T-helper 17 cell (primary cell): ENCODE measurements at places on chromosomes 7 and 10. TPM values are rescaled to one million over a fixed set of nuclear protein-coding genes. Genes with fewer than 3 reads are reported as not detected.
A peak's percentile ranks its signal among the peaks of the same experiment; 100 is the strongest.

GRCh38 chr7:137209151-137209817 lies 134.2 kb downstream of the PTN start:
- no peak for DNase-seq

DNA sequence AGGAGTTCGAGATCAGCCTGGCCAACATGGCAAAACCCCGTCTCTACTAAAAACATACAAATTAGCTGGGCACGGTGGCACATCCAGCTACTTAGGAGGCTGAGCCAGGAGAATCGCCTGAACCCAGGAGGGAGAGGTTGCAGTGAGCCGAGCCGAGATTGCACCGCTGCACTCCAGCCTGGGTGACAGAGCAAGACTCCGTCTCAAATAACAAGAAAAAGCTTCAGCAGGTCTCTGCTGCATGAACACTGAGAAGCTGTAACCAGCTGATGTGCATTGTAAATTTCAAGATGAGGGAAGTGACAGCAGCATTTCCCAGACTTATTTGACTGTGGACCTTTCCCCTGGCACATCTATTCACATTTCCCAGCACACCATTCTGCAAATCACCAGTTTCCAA lies 222.0 kb downstream of the CALN1 start:
- DNase-seq = no peak

DNA sequence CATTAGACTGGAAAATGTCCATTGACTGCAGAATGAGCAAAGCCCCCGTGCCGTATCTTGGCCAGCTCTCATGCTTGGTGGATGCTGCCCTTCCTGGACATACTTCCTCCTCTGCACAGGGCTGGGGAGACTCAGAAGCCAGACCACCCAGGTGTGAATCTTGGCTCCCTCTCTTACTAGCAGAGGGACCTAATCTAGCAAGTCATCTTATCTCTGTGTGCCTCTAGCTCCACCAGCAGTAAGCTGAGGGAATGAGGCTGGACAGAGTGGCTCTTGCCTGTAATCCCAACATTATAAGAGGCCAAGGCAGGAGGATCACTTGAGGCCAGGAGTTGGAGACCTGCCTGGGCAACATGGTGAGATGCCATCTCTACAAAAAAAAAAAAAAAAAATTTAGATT lies 173.8 kb upstream of the GHITM start:
- no peak for DNase-seq

CAMK2B gene
- total RNA-seq = not detected

GRCh38 chr7:69609541-69610373 lies 11.5 kb downstream of the AUTS2 start:
- DNase-seq = no peak

DENND2A gene
- not detected for total RNA-seq

PIK3CG gene
- total RNA-seq = 25.7 TPM

- DNase-seq = no peak
Observed at GRCh38 chr10:131577786-131578471, 266.4 kb upstream of the TCERG1L start.

CNPY1 gene
- total RNA-seq = not detected

GRCh38 chr10:101095550-101096213 lies 33.9 kb downstream of the KAZALD1 start:
- peak; percentile 55 for DNase-seq

DNA sequence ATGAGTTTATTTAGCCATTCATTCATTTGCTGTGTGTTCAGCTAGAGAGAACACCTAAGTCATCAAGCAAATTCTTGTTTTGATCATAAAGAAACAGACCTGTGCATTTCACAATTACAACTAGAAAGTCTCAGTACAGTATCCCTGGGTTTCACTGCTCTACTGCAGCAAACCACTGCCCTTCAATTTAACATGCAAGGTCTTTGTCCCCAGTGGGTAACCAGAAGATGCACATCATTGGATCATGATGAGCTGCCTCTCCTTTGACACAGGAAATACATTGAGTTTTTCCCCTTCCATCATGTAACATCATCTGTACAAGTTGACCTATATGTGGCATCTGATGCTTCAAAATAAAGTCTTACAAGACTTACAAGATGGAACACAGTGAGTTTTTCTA lies 70.5 kb upstream of the MRLN start:
- no peak for DNase-seq

GIMAP7 gene
- 68.3 TPM for total RNA-seq

DNA sequence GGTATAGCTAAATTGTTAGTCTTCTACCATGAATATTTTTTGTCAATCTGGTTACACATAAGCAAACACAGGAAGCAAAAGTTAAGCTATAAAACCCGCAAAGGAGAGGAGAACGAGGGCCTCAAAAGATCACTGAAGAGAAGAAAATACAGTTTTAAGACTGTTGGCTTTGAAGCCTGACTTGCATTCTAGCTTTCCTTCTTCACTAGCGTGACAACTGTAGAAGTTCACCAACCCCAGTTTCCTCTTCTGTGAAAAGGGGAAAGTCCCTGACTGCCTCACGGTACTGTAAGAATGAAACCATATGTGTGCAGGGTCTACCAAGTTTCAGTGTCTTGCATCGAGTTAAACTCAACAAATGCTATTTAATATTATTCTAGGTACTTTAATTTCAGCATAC lies 7.5 kb upstream of the LRRN3 start:
- no peak for DNase-seq

GRCh38 chr10:71836596-71836974 lies 14.5 kb downstream of the PSAP start:
- DNase-seq = no peak

MMRN2 gene
- 0.42 TPM for total RNA-seq

TAS2R41 gene
- total RNA-seq = 0.52 TPM

DNA sequence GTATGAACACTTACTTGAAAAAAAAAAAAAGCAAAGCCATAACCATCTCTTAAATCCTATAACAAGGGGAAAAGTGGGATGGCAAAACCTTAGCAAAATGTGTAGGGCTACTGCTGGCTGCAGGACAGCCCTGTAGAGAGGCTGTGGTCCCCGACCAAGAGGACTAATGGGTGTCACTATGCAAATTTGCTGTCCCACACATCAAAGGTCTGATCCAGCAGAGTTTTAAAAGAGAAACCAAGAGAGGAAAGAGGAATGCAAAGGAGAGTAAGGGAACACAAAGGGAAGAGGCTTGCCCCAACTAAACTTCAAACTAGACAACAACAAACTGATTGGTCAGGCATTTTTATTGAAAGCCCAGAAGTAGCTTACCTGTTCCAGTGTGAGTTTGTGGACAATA lies 3.1 kb upstream of the ZNRF2 start:
- no peak for DNase-seq

- DNase-seq = no peak
Observed at GRCh38 chr10:80203835-80204676, 1.3 kb downstream of the ANXA11 start.

SORCS3 gene
- total RNA-seq = 0.35 TPM

AP1S1 gene
- total RNA-seq = 11.7 TPM

- no peak for DNase-seq
Observed at GRCh38 chr10:1464881-1465417, 272.4 kb downstream of the ADARB2 start.

CRTAC1 gene
- not detected for total RNA-seq

DNA sequence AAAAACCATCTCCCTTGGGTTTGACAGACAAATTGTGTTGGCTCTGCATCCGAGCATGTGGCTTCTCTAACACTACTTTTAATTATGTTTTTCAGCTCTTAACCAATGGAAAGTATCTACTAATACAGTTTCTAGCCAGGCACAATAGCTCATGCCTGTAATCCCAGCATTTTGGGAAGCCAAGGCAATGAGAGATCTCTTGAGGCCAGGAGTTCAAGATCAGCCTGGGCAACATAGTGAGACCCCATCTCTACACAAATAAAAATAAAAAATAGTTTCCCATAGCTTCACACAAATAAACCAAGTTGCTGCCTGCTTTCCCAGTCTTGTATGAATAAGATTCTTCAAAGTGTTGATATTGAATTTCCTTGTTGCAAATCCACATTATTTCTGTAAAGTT lies 13.8 kb upstream of the ARHGAP12 start:
- no peak for DNase-seq

- DNase-seq = no peak
Observed at GRCh38 chr10:100746784-100747455, 1.5 kb downstream of the PAX2 start.

DNA sequence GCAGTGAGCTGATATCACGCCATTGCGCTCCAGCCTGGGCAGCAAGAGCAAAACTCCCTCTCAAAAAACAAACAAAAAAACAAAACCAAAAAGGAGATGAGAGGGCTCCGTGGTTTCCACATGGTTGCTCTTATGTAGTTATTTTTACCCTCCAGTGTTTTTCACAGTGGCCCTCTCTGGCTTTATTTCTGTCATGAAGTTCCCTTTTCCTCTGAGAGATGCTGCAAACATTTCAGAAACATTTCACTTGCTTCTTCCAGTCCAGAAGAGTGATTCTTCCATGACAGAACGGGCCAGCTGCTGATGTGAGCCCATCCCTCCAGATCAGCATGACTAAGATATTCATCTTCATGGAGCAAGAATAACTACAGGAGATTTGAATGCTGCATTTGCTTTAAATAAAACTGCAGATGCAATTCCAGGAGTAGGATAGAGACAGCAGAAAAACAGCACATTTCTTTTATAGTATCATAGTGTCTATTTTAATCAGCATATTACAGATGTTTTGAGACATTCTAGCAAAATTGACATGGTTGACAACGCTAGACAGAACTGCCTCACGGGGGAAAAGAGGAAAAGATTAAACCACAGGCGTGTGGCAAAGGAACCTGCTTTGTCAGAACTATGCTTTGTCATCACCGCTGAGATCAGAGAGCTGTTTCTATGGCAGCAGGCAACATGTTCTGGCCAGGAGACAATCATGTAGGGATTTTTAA lies 40.3 kb downstream of the NRCAM start:
- no peak for DNase-seq

- DNase-seq = no peak
Observed at GRCh38 chr7:158584407-158584806, 3.2 kb downstream of the PTPRN2 start.

HOXA7 gene
- not detected for total RNA-seq

PPP1R3C gene
- total RNA-seq = 0.10 TPM

GRCh38 chr10:48531486-48531885 lies 73.4 kb downstream of the ARHGAP22 start:
- DNase-seq = no peak

DNA sequence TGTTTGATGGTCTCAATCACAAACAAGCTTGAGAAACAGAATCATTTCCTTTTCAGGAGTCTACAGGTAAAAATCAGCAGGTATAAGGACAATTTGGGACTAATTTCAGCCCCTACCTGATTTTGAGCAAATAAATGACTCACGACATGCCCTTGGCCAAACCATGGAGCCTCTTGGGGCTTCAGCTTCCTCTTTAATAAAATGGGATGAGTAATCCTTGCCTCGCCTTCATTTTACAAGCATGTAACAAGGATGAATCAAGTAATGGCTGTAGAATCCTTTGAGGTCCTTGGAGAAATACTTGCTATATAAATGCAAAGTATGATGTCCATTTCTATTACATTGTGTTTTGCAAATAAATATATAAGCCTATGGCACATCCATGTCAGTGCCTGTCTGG lies 212.8 kb upstream of the PODXL start:
- DNase-seq = no peak

DNA sequence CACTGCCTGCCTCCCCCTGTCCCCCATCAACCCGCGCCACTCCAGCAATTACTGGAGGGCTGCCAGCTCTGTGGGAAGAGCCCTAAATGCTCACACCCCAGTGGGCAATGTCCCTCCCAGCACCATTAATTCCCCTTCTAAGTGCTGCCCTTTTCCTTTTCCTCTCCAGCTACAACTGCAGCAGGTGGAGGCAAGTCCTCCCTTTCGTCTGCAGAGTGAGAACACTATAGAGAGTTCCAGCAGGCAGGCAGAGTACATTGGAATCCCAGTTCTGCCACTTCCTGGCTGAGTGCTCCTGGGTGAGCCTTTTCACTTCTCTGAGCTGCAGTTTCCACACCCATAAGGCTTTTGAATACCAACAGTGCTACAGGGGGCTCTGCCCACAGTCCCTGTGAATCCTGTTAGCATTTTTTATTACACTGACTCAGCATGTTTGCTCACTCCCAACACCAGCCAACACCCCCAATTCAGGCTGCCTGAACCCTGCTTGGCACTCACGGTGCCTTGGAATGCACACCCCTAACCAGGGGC lies 447.0 kb downstream of the GRID1 start:
- no peak for DNase-seq

GRCh38 chr10:22370320-22370719 lies 25.0 kb downstream of the SPAG6 start:
- DNase-seq = no peak

GRCh38 chr7:120171406-120171805 lies 101.6 kb upstream of the KCND2 start:
- DNase-seq = no peak

DNA sequence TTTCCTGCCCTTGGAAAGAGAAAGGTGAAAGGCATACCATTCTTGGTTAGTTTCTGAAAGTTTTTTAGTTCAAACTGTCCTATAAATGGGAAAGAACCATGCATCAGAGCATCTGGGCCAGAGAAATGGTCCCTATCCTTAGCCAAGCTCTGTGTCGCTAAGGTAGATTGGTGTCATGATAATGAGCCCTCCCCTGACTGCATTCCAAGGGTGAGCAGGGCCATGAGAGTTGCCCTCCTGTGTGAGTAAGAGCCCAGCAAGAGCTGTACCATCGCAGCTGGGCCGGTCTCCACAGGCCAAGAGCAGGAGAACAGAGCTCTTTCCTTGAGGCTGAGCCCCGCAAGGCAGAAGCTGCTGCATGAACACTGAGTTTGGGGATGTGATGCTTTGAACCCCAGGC lies 30.3 kb downstream of the GRB10 start:
- DNase-seq = no peak

DNA sequence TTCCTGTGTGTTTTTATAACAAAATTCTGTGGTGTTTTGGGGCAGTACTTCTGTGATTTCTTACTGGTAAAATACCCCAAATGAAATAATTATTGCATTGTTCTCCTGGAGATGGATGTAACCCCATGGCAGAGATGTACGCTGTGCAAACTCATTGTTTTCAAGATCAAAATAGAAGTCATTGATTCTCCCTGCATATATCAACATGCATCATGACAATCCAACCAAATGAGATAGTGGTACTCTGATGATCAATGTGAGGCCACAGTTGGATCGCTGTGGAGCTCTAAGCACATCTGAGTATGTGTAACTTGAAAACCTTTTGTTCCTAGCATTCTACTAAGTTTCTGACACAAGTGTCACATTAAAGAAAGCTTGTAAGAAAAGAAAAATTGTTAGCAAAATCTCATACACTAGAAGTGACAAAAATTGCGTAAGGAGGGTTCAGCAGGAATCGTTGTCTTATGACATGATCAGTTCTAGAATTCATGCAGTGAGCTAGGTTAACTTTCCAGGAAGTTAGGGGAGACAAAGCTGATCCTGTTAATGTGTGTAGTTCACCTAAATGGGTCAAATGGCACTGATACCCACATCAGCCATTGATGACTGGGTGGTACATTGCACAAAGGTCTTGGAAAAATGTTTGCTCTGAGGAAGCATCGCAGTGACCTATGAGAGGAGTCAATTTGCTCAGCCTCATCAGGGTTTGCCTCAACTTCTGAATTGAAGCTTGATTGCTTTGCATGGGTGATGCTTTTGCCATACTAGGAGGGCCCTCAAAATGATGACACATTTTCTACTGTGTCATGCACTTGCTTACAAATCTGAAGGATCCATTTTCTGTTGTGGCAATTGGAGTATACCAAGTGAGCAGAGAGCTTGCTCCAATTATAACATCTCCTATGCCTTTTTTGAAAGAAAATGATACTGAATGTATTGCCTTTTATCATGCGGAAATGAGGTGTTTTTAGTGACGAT lies 145.1 kb downstream of the PLXDC2 start:
- DNase-seq = no peak

GRCh38 chr7:156082048-156083040 lies 270.1 kb upstream of the SHH start:
- DNase-seq = no peak

IDI1 gene
- 116 TPM for total RNA-seq
